ENCODE measurements at places on chromosomes 4 and X.

DNA sequence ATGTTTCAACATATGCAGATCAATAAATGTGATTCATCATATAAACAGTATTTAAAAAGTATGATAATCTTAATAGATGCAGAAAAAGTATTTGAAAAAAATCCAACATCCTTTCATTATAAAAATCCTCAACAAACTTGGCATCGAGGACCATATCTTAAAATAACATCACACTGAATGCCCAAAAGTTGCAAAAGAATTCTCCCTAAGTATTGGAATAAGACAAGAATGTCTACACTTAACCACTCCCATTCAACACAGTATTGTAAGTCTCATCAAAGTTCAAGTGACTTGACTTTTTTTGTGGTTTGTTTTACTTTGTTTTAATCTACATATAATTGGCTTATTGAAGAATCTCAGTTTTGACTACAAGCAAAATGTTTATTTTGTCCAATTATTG is 779.0 kb upstream of the SLIT2 start:
- DNase-seq = no peak

DNA sequence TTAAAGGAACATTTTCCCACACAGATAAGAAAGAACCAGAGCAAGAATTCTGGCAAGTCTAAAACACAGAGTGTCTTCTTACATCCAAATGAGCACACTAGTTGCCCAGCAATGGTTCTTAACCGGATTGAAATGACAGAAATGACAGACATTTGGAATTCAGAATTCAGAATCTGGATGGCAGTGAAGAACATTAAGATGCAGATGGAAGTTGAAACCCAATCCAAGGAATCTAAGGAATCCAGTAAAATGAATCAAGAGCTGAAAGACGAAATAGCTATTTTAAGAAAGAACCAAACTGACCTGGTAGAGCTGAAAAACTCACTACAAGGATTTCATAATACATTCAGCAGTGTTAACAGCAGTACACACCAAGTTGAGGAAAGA is 21.5 kb downstream of the ANAPC10 start:
- no peak for DNase-seq

DNA sequence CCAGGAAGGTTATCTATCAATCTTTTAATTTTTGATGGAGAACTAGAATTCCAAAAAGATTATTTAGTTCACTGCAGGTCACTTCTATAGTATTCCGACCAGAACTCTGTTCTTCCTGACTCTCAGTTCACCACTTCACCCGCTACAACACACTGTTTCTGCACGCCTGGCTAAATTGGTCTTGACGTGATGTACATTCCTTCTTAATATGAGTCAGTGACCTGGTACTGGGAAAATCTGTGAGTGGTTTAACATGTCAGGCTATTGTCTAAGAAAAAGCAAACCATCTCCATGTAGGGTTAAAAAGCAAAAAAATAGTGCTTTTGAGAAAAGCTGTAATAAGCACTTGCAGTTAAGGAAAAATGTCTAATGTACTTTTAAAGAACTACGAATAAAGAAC is 120.4 kb downstream of the NDST3 start:
- DNase-seq = no peak

GRCh38 chr4:106583567-106583966 is 215.0 kb upstream of the GIMD1 start:
- no peak for DNase-seq

All from NCI-H2171 (cell line).